ENCODE measurements at places on chromosomes 2 and 18.
A peak's percentile ranks its signal among the peaks of the same experiment; 100 is the strongest.

DNA sequence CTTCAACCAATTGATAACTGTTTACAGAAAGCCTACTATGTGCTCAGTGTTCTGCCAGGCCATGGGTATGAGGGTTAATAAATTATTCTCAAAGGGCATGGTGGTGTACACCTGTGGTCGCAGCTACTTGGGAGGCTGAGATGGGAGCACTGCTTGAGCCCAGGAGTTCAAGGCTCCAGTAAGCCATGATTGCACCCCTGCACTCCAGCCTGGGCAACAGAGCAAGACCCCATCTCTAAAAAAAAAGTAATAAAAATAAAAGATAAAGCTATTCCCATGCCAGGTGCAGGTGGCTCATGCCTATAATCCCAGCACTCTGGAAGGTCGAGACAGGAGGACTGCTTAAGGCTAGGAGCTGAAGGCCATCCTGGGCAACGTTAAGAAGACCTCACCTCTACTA lies 8.0 kb downstream of the SPRED2 start:
- no peak for DNase-seq

GRCh38 chr2:111662771-111663470 lies 221.1 kb downstream of the ANAPC1 start:
- DNase-seq = peak; percentile 23

DNA sequence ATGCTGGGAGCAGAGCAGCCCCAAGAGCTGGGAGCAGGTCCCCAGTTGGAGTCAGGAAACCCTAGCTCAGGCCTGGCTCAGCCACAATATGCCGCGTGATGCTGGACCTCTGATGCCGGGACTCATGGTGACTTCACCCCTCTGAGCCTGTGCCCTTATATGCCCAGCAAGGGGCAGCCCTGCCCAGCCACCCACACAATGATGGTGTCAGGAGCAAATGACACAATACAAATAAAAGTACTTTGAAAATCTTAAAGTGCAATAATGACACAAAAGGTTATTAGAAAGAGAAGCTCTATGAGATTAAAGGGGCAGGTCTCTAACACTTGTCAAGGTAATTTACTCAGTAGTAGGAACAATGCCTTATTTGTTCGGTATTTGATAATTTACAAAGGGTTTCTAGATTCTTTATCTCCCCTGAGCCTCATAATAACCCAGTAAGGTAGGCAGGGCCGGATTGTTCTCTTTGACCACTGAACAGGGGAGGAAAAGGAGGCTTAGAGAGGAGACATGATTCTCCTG lies 18.3 kb upstream of the KIF3C start:
- no peak for DNase-seq

DNA sequence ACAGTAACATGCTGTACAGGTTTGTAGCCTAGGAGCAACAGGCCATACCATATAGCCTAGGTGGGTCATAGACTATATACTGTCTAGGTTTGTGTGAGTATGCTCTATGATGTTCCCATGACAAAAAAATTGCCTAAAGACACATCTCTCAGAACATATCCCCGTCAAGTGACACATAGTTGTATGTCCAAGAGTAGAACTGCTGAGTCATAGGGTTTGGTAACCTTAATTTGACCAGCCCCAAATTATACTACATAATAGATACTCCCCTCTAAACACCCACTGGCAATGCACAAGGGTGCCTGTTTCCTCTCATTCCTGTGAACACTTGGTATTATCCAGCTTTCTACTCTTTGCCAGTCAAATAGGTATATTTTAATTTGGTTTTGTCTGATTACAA lies 161.6 kb downstream of the LCLAT1 start:
- no peak for DNase-seq

- no peak for DNase-seq
Observed at GRCh38 chr18:62651276-62652056, 63.9 kb upstream of the PHLPP1 start.

DNA sequence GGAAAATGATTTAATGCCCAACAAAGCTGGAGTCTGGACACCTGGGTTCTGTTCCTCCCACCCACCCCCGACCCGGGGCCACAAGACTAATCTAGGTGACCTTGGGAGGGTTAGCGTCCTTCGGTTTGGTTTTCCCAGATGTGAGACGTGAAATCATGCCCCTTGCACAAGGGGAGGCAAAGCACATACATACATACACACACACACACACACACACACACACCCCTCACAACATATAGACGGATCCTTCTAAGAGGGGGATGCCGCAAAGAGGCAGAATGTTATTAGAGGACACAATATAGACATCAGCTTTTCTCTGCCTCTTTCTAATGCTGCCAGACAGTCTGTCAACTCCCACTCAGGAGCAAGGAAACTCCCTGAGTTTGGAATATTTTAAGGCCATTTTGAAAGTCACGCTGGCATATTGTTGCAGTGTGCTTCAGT lies 616 bp upstream of the RBMS1 start:
- no peak for DNase-seq

- DNase-seq = no peak
Observed at GRCh38 chr2:194819367-194819766, 837.7 kb upstream of the SLC39A10 start.

DNA sequence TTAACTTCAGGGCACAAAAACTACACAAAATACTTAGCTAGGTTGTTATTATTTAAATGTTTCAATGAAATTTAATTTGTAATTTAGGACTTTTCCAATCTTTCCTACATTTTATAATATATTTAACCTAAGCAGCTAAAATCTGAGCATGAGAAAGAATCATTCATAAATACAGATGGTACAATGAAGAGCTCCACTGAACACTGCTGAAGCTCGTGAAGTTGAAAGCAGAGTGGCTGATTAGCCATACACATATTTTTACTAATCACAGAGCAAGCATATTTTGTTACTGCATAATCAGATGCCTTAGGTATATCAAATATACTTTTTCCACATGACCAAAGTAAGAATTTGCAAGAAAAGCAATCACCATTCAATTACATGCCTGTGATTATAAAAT lies 184.9 kb upstream of the ETAA1 start:
- DNase-seq = no peak

GRCh38 chr2:22282220-22282619 lies 1102.8 kb upstream of the KLHL29 start:
- DNase-seq = no peak

GRCh38 chr2:153476491-153476815 lies 2.1 kb downstream of the RPRM start:
- DNase-seq = no peak

DNA sequence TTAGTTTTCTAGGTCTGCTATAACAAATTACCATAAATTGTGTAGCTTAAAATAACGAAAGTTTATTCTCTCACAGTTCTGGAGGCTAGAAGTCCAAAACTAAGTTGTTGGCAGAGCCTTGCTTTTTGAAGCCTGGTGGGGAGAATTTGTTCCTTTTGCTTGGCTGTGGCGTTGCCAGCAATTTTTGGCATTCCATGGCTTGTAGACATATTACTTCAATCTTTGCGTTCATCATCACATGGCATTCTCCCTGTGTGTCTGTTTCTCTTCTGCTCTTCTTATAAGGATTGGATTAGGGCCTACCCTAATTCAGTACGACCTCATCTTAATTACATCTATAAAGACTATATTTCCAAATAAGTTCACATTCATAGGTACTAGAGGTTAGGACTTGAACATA lies 217.7 kb downstream of the MBD5 start:
- no peak for DNase-seq

GRCh38 chr2:240514631-240515030 lies 43.2 kb downstream of the ANKMY1 start:
- DNase-seq = no peak

- DNase-seq = peak; percentile 40
Observed at GRCh38 chr2:2901384-2902345, 476.0 kb downstream of the EIPR1 start.

GRCh38 chr2:137157851-137158250 lies 392.5 kb downstream of the THSD7B start:
- DNase-seq = no peak

GRCh38 chr2:75328156-75328555 lies 128.8 kb upstream of the TACR1 start:
- no peak for DNase-seq

DNA sequence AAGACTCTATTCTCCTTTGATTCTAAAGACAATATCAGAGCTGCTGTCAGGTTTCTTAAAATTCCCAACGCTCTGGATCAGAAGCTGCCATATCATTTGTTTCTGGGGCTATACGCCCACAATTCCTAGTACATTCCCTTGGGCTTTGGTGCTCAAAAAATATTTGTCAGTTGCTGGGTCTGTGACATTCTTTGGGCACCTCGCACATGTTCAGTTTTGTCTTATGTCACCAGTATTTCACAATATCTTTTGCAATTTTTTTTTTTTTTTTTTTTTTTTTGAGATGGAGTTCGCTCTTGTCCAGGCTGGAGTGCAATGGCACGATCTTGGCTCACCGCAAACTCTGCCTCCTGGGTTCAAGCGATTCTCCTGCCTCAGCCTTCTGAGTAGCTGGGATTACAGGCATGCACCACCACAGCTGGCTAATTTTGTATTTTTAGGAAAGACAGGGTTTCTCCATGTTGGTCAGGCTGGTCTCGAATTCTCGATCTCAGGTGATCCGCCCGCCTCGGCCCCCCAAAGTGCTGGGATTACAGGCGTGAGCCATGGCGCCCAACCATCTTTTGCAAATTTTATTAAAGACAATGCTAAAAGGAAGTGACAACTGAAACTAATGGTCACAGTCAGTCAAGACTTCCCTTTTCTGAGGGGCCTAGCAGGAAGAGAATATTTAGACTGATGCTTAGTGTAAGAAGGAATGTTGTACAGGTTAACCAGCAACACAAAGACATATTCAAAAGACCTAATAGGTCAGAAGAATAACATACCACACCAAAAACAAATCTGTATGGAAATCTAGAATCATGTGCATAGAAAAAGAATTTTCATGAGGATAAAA lies 6.8 kb downstream of the ZNF397 start:
- no peak for DNase-seq

DNA sequence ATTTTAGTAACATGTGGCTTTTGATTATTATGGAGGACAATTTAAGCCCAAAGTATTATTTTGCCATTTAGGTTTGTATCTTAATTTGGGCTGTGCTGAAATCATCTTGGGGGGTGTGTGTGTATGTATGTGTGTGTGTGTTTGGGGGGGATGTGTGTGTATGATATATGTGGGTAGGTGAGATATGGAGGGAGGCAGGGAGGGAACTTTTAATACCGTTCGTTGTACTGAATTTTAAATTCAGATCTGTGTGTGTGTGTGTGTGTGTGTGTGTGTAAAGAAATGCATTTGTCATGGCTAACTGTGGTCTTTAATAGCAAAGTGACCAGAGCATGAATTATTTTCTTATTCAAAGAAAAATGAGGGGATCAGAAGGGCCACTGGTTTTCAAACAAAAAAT lies 113.7 kb downstream of the LTBP1 start:
- DNase-seq = no peak

DNA sequence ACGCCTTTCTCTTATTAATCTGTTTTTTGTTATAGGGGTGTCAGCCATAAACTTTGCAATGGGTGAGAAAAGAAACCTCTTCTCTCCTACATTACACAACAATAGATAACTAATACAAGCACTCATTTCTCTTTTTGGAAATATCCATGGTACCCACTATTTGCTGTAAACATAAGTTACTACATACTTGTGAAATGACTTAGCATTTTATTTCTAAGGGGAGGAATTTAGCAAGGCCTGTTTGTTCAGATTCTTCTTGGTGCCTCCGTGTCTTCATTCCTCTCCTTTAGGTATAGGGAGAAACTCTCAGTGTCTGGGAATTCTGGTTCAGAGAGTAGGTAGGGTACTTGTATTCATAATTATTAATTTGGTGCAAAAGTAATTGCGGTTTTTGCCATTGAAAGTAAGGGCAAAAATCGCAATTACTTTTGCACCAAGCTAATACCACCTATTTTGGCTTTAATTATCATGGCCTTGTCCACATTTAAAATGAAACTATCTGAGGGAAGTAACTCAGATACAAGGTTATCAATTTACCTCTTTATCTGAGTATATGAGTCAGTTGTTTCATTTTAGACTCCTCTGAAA lies 134.8 kb downstream of the MREG start:
- DNase-seq = no peak

- no peak for DNase-seq
Observed at GRCh38 chr2:134728163-134728562, 9.4 kb upstream of the TMEM163 start.

GRCh38 chr2:70651727-70652126 lies 98.1 kb upstream of the TGFA start:
- DNase-seq = no peak

- DNase-seq = no peak
Observed at GRCh38 chr2:167431949-167432348, 543.7 kb downstream of the XIRP2 start.

DNA sequence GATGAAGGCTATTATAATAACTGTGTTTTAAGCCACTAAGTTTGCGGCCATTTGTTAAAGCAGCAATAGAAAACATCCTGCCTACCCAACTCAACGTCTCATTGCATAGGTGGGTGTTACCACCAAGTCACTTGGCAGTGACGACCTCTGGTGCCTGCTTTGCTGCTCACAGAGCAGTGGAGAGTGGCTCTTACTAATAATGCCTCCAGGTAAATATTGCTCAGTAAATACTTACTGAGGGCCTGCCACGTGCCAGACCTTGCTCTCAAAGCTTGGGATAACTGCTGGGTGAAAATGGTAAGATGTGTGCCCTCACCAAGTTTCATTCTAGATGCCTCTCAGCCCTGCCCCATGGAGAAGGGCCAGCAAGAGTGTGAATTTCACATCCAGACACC lies 27.7 kb downstream of the ITGA6 start:
- DNase-seq = no peak

GRCh38 chr2:205709319-205709718 lies 27.0 kb downstream of the NRP2 start:
- no peak for DNase-seq

DNA sequence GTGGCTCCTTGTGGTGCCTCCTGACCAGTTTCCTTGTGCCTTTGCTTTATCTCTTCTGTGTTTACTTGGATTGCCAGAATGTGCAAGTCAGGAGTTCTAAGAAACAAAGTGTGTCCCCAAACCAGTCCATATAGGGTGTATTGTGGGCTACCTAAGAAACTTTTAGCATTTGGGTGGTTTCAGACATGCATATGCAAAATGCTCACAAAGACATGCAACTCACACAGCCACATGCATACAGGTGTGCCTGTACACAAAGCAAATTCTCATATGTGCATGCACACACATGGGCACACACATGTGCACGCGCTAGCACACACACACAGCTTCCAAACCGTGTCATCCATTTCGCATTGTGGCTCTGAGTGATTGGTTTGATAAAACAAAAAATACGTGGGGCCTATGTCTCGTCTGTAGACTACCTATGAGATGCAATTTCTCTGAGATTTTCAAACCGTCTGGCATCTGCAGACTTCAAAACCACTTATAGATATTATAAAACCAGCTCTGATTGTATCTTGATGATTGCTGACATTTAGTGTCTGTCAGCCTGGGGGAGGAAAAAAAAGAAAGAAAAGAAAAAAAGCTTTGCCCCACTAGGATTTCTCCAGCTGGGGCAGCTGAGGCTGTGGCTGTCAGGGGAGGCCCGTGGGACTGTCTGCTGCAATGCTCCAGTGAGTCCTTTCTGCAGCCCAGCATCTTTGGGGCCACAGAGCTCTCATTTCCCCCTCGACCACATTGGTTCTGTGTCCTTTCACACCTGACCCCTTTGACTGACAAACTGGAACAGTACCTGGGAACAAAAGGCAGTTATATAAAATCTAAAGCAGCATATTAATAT lies 556.1 kb downstream of the CMPK2 start:
- no peak for DNase-seq

Data from GM18507 (cell line).